ENCODE measurements at places on chromosomes 11 and 22.

GRCh38 chr11:91792779-91793262 lies 431.8 kb upstream of the FAT3 start:
- DNase-seq, result no peak

- no peak for DNase-seq
Observed at GRCh38 chr11:72760539-72761405, 8.6 kb upstream of the ARAP1 start.

- DNase-seq, result no peak
Observed at GRCh38 chr11:133778161-133778560, 67.2 kb downstream of the SPATA19 start.

DNA sequence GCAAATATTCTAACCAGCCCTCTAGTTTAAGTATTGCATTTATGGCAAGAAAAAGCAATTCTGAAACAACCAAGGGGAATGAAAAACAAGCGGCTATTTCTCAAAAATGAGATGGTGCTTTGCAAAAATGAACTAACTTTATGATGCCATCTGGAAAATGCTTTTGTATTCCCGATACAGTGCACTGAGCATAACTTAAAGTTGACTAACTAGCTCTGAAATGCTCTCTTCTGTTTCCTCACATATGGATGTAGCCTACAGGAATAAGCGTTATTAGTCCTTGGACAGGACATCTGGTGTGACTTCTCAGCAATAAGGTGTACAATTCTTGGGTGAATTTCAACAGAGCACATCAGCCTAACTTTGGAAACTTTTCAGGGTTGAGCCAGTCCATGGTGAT lies 228.2 kb upstream of the DDI1 start:
- DNase-seq, result no peak

DNA sequence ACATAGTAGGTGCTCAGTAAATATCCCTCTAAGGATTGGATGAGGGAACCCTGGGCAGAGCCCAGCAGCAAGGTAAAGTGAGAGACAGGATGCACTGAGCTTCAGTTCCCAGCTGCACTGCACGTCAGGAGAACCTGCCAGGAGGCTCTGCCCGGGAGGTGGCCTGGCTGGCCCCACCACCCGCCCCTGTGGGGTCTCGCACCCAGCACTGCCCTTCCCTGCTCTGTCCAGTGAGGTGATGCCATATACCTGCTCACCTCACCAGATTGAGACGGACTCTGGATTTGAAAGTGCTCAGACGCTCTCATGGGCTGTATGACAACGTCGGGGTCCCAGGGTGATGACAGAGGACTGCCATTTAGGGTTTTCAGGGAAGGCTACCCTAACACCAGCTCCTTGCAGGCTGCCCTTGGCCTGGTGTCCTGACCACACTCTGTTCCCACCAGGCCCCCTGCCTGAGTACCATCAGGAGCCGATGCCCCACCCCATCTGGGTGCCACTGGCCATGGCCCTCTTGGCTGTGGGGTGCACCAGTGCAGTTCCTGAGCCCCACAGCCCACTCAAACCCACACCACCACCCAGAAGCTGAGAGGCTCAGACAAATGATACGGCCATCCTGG lies 61.7 kb upstream of the FGF3 start:
- DNase-seq, result no peak

GRCh38 chr22:31271485-31271884 lies 20.8 kb downstream of the PIK3IP1 start:
- no peak for DNase-seq

GRCh38 chr11:32796425-32796824 lies 2.0 kb upstream of the CCDC73 start:
- DNase-seq, result no peak

DNA sequence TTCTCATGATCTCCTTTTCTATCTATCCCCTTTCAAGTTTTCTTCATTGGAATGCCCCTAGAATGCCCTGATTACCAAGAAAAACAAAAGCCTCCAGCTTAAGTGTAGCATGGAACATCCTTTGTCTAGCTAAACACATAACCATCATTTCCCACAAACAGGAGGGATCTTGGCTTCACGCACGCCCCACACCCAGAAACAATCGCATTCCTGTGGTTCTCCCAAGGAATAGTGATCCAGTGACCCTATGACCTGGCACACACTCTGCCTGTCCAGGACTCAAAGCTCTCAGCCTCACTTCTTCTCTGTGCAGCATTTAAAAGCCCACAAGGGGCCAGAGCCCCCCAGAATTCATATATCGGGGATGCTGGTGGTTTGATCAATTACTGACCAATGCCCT lies 9.3 kb upstream of the POU2AF1 start:
- DNase-seq, result no peak

Data from effector memory CD4-positive, alpha-beta T cell (primary cell).